ENCODE measurements at places on chromosomes 12 and 14. TPM values are rescaled to one million over a fixed set of nuclear protein-coding genes. Genes with fewer than 3 reads are reported as not detected.

USP44 gene
- total RNA-seq = not detected

TMEM119 gene
- total RNA-seq = 17.3 TPM

ATF7IP gene
- total RNA-seq = 24.3 TPM

AKAP6 gene
- 10.7 TPM for total RNA-seq

CYP46A1 gene
- not detected for total RNA-seq

BDKRB1 gene
- total RNA-seq = 3.3 TPM

- no peaks in the 10 kb centered on the region for H3K36me3 ChIP-seq
- H3K4me3 ChIP-seq = no peak overlapping the region
- no peak overlapping the region for H3K27ac ChIP-seq
- no peak for DNase-seq
Measured at GRCh38 chr12:1844661-1845409, 24.5 kb downstream of the LRTM2 start.

GRCh38 chr12:27343255-27344000 is 10.8 kb downstream of the BMAL2 start:
- no peaks in the 10 kb centered on the region for H3K27me3 ChIP-seq
- DNase-seq = no peak
- no peak overlapping the region for H3K27ac ChIP-seq
- no peaks in the 10 kb centered on the region for H3K4me1 ChIP-seq

DNA sequence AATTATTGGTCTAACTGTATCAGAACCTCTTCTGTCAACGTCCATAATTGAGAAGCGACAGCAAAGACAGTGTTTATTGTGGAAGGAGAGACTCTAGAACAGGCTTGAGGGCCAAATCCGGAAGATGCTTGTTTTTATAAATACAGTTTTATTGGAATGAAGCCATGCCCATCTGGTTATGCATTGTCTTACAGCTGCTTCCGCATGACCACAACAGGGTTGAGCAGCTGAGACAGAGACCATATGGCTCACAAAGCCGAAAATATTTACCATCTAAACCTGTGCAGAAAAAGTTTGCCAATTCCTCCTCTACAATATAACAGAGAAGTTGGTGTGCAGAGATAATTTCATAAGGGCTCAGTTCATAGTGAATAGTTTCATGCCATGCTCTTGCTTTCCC is 24.5 kb downstream of the PRKAB1 start:
- H3K4me1 ChIP-seq = peaks cover 47% of the 10 kb centered on the region
- H3K27me3 ChIP-seq = no peaks in the 10 kb centered on the region
- no peaks in the 10 kb centered on the region for H3K36me3 ChIP-seq
- H3K27ac ChIP-seq = peak overlapping the region; percentile 78

DNA sequence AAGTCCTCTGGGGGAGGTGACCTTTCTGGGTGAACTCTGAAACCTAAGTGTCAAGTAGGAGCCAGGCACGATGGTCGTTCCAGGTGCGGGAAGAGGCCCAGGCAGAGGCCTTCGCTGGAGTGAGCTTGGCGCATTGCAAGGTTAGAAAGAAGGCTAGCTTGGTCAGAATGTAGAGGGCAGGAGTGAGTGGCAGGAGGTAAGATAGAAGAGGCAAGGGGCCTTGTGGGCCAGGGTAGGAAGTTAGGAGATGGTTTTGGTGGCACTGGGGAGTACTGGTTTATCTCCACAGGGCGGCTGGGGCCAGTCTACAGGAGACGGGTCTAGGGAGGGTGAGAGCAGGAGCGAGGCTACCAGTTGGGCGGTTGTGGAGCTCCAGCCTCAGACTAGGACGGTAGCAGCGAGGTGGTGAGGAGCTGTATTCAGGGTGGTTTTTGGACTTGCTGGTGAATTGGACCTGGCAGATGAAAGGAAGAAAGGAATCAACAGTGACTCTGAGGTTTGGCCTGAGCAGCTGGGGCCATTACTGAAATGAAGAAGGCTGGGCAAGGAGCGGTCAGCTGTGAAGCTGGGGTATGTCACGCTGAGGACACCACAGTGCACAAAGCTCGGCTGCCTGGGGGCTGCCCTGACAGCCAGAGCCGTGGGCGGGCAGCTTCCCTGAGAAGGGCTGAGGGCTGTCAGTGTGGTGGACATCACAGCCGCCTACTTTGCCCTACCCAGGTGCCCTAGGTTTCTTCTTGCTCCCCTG is 9.0 kb downstream of the MLXIP start:
- DNase-seq = no peak
- H3K4me3 ChIP-seq = no peak overlapping the region
- no peaks in the 10 kb centered on the region for H3K27me3 ChIP-seq
- H3K4me1 ChIP-seq = peaks cover 89% of the 10 kb centered on the region

GRCh38 chr14:32779840-32780239 is 158.8 kb upstream of the NPAS3 start:
- H3K27ac ChIP-seq = no peak overlapping the region
- DNase-seq = no peak
- H3K27me3 ChIP-seq = no peaks in the 10 kb centered on the region
- H3K4me1 ChIP-seq = no peaks in the 10 kb centered on the region

DNA sequence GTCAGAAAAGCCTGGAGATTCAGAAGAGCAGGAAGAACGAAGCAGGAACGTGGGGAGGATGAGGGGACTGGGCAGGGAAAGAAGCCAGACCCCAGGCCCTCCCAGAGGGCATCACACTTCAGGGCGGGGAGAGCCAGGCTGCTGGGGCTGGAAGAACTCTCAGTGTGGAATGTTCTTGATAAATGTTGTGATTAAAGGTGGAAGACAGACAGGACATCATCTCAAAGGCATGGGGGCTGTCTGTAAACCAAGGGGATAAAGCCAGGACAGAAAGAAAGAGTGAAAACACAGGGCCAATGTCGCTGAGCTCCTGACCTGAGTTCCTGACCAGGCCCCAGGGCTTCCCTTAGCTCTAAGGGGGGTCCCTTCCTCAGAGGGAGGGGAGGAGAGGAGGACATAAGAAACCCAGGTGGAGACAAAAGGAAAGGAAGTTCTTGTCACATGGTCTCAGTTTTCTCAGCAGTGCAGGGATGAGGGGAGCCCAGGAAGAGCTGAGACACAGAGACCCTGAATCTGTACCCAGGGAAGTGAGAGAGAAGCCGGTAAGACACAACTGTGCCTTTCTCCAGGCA is 56.3 kb downstream of the SETD3 start:
- no peak overlapping the region for H3K27ac ChIP-seq
- no peak for DNase-seq
- no peak overlapping the region for H3K4me3 ChIP-seq

- H3K36me3 ChIP-seq = no peaks in the 10 kb centered on the region
- H3K27ac ChIP-seq = peak overlapping the region; percentile 86
- no peaks in the 10 kb centered on the region for H3K27me3 ChIP-seq
- H3K4me1 ChIP-seq = no peaks in the 10 kb centered on the region
- peak overlapping the region; percentile 91 for H3K4me3 ChIP-seq
Measured at GRCh38 chr12:120710805-120711296, 593 bp downstream of the UNC119B start.

DNA sequence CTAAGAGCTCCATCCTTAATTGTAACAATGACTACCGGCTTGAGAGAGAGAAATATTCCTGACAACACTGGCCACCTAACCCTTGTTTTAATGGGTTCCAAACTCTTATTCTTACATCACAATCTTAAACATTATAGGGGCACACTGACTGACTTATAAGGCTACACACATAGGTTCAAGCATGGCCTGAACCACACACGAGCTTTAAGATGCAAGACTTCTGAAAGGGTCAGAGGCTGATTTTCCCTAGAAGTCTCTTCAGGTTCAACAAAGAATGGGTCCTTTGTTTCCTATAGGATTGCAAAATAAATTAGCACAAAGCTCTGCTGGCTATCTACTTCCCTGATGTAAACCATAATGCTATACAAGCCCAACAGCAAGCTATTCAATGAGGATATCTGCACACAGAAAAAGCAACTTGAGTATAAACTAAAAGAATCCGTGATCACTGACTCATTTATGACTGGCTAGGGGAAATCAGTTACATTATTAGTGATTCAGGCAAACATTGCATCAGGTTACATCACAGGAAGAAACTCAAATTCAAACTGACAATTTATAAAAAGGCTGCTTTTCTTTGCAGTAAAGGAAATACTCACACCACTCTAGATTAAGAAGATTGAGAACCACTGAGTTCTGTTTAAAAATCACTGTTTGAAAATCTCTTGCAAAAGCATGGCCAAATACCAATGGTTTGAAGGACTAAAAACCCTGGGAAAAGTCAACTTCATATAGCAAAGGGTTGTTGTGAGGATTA is 8.5 kb downstream of the BTG1 start:
- DNase-seq = no peak
- peak overlapping the region; percentile 99 for H3K27ac ChIP-seq
- peaks cover 27% of the 10 kb centered on the region for H3K4me1 ChIP-seq
- H3K27me3 ChIP-seq = no peaks in the 10 kb centered on the region
- H3K36me3 ChIP-seq = no peaks in the 10 kb centered on the region

DNA sequence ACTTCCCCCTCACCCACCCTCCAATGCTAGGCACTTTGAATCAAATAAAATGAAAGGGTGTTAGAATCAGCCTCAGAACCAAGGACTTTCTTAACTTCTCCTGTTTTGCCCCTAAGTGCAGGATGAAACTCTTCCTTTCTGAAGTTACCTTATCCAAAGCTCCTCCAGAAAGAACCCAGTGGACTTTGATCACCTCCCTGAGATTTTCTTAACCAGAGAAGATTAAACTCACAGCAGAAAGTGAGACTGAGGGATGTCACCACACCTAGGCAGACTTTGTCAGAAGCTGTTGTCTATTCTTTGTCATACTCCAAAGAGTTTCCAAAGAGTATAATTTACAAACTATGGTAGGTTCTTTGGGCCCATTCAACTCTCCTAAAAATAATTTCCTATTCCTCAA is 14.2 kb upstream of the RNASE3 start:
- H3K4me3 ChIP-seq = no peak overlapping the region
- H3K27me3 ChIP-seq = no peaks in the 10 kb centered on the region
- no peaks in the 10 kb centered on the region for H3K4me1 ChIP-seq
- DNase-seq = no peak
- H3K36me3 ChIP-seq = no peaks in the 10 kb centered on the region

- H3K27ac ChIP-seq = no peak overlapping the region
- no peak for DNase-seq
- no peaks in the 10 kb centered on the region for H3K27me3 ChIP-seq
- peaks cover 2% of the 10 kb centered on the region for H3K36me3 ChIP-seq
- H3K4me1 ChIP-seq = no peaks in the 10 kb centered on the region
Measured at GRCh38 chr14:71022939-71023338, 115.7 kb downstream of the PCNX1 start.

- H3K27ac ChIP-seq = no peak overlapping the region
- no peaks in the 10 kb centered on the region for H3K36me3 ChIP-seq
- H3K4me3 ChIP-seq = no peak overlapping the region
- DNase-seq = no peak
Measured at GRCh38 chr14:30209136-30209535, 281.5 kb upstream of the PRKD1 start.

- no peaks in the 10 kb centered on the region for H3K27me3 ChIP-seq
- H3K36me3 ChIP-seq = no peaks in the 10 kb centered on the region
- no peak for DNase-seq
Measured at GRCh38 chr12:3217683-3218079, 140.5 kb downstream of the TSPAN9 start.

DNA sequence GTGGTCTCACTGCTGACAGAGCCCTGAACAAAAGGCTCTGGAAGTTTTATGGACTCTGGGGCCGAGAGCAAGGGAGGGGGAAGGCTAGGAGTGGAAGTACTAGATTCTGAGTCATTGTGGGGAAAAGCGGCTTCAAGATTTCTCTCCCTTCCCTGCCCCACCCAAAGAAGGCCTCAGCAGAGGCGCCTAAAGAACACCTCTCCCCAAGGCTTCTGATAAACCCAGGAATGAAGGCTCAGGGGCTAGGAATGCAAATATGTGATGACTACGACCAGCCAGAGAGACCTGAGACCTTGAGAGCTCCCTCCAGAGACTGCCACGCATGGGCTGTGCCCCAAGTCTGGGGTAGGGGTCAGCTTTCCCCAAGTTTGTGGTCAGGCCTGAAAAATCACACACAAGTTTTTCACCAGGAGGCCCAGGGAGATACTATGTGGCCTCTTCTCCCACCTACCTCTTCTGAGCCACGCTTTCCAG is 130.7 kb upstream of the HIF1A start:
- peaks cover 49% of the 10 kb centered on the region for H3K4me1 ChIP-seq
- no peak for DNase-seq
- no peak overlapping the region for H3K4me3 ChIP-seq
- no peaks in the 10 kb centered on the region for H3K27me3 ChIP-seq
- H3K36me3 ChIP-seq = no peaks in the 10 kb centered on the region
- no peak overlapping the region for H3K27ac ChIP-seq

DNA sequence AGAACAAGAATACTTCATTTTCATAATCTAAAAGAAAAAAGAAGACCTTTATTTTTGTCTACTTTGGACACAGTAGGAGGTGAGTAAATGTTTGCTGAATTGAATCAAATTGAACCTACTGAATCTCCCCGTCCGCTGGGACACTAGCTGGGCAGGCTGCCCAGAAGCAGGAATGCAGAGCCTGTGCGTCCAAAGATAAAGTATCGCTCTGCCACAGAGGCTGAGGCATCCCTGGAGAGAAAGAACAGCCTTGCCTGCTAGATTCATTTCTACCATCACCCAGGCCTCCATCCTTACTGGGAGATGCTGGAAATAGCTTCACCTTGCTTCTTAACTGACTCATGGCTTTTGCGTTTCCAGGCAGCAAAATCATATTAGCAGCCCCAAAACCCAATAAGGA is 64.1 kb upstream of the TSPAN11 start:
- no peak overlapping the region for H3K27ac ChIP-seq
- no peaks in the 10 kb centered on the region for H3K36me3 ChIP-seq
- no peak for DNase-seq
- no peak overlapping the region for H3K4me3 ChIP-seq

GRCh38 chr12:129873833-129874208 is 30.0 kb downstream of the TMEM132D start:
- H3K27ac ChIP-seq = no peak overlapping the region
- H3K4me1 ChIP-seq = no peaks in the 10 kb centered on the region
- no peaks in the 10 kb centered on the region for H3K27me3 ChIP-seq
- H3K36me3 ChIP-seq = no peaks in the 10 kb centered on the region
- no peak overlapping the region for H3K4me3 ChIP-seq
- no peak for DNase-seq

- H3K4me1 ChIP-seq = peaks cover 63% of the 10 kb centered on the region
- peak overlapping the region; percentile 88 for H3K27ac ChIP-seq
- H3K27me3 ChIP-seq = no peaks in the 10 kb centered on the region
- H3K36me3 ChIP-seq = no peaks in the 10 kb centered on the region
- DNase-seq = peak; percentile 68
Measured at GRCh38 chr14:73463411-73463810, 5.1 kb upstream of the NUMB start.

DNA sequence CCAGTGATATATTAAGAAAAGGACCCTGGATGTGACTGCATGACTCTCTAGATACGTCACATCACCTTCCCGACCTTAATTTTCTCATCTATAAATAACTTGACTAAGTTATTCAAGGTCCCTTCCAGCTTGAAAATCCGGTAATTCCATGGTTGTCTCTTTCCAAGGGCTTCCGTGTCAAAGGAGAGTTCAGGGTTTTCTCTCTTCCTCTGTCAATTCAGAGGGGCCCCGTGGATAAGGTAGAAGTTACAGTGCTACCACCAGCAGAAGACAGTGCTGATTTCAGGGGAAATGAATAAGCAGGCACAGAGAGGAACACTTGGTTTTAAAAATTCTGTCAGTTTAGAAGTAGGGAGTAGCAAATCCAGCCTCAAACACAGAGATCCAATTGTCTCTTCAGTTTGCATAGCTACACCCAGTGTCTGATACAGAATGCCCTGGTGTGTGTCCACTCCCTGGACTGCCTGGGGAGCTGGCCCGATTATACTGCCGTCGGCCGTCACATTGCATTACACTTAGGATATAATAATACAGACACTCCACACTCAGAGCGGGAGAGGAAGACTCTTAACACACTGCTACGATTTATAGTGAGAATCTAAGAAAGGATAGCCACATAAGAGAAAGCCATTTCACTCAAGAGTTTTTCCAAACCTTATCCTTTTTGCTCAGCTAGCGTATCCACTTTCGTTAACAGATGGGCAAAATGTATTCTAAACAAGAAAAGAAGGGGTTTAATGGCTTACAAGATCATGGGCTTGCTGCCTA is 54.7 kb upstream of the GTF2A1 start:
- no peak overlapping the region for H3K27ac ChIP-seq
- no peak overlapping the region for H3K4me3 ChIP-seq
- H3K36me3 ChIP-seq = no peaks in the 10 kb centered on the region
- H3K4me1 ChIP-seq = no peaks in the 10 kb centered on the region
